ENCODE measurements at places on chromosomes 11 and 22.

DNA sequence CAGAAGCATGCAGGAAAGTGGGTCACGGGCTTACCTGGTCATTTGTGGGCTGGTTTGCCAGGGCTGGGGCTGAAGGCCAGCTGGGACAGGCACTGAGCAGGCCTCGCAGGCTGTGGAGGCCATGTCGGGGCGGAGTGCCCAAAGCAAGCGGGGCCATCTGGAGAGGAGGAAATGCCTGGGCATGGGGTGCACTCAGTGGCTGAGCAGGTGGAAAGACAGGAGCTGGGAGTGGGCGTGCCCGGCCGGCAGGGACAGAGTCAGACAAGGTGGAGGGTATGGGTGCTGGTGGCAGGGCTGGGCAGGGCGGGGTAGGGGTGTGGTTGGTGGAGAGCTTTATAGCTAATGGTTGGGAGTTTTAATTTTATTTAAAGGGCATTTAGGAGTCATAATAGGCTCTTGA is 27.4 kb downstream of the DAGLA start:
- no peak for DNase-seq

DNA sequence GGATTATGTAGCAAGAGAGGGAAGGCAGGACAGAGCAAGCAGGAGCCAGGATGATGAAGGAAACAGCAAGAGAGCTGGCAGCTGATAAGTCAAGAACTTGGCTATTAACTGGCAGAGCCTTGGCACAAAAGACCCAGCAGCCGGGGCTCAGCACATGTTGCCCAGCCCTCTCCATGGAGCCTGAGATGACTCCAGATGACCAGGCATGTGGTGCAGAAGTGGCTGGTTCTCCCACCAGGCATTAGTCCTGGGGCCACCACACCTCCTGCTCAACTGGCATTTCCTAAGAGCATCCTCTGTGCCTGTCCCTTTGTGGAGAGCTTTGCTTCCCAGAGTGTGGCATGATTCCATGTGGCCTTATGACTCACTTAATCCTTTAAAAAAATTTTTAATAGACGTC is 522.6 kb downstream of the MN1 start:
- no peak for DNase-seq

- no peak for DNase-seq
Measured at GRCh38 chr11:19772480-19772879, 59.8 kb downstream of the NAV2 start.

DNA sequence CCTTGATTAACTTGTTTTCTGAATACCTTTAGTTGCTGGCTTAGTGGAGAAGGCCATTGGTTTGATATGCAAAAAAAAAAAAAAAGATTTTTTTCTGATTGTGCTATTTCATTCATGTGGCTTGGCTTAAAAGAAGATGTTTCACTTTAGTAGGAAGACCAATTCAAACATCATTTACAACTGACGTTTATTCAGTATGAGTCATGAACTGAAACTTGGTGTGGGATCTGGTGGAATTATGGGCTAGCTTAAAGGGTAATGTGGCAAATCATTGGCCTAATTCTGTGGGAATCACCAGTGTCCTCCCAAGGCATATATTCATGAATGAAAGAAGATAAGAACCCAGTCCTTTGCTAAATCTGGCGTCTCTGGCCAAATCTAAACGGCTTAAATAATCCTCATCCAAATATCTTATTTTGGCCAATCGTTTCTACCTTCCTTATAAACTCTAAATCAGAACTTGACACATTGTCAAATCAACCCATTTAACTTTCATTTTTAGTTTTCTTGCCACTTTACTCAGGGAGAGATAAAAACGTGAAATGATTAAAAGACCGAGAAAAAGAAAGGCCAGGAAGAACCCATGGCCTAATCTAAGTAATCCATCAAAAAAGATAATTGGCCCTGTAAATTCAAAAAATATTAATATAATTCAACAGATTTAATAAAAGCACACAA is 77.0 kb downstream of the DDIAS start:
- DNase-seq, result no peak

GRCh38 chr11:111066846-111067245 is 178.7 kb upstream of the POU2AF2 start:
- no peak for DNase-seq

GRCh38 chr11:82676483-82677094 is 57.1 kb downstream of the FAM181B start:
- DNase-seq, result no peak

DNA sequence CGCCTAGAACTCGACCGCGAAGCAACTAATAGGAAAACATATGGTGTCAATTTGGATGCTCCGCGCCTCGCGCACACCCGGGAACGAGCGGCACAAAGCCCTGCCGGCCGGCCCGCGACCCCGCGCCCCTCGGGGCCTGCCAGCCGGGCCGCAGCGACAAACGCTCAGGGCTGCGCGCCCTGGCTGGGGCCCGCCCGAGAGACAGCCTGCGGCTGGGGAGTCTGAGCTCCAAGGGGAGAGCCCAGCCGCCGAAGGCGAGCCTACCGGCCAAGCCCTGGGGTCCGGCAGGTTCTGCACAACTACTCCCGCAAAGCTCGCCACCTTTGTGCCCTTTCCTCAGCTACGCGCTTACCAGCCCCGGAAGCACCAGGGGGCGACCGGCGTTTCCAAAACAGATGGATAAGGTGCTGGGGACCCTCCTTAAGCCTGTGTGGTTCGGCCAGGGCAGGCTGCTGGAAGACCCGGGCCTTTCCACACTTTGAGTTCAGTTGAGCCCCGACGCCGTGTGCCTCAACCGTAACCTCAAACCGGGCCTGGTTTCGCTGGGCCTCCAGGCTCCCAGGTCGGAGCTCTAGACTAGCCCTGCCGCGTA is 6.0 kb downstream of the PAX6 start:
- DNase-seq, result no peak

- no peak for DNase-seq
Measured at GRCh38 chr11:95123556-95123955, 33.9 kb downstream of the ENDOD1 start.

GRCh38 chr11:65894034-65894591 is 3.6 kb downstream of the CCDC85B start:
- no peak for DNase-seq

DNA sequence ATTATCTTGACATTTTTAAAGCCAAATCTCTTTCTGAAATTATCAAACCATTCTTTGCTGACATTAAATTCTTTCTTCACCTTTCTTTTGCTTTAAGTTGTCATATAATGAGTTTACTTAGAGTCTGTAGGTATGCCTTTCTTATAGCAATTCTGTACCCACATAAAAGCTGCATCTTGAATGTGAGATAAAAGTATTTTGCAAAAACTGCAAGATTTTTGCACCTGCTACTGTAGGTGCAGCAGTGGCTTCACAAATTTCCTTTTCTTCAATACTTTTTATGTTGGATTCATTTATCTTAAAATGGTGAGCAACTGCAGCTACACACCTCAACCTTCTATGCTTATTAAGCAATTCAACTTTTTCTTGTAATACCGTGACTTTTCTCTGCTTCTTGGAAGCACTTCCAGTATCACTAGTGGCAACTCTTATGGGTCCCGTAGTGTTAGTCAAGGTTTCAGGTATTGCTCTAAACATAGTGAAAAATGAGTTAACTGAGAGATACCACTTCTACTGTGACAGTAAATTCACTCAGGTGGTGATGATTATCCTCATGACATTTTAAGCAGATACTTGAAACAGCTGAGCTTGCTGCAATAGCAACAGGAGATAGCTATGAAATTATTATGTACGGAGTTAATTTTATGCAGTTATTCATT is 18.8 kb downstream of the ZFP91 start:
- DNase-seq, result no peak

GRCh38 chr22:48320683-48321451 is 1506.8 kb downstream of the BRD1 start:
- DNase-seq, result no peak

GRCh38 chr11:63766531-63767235 is 1.9 kb downstream of the ZFTA start:
- DNase-seq, result no peak

DNA sequence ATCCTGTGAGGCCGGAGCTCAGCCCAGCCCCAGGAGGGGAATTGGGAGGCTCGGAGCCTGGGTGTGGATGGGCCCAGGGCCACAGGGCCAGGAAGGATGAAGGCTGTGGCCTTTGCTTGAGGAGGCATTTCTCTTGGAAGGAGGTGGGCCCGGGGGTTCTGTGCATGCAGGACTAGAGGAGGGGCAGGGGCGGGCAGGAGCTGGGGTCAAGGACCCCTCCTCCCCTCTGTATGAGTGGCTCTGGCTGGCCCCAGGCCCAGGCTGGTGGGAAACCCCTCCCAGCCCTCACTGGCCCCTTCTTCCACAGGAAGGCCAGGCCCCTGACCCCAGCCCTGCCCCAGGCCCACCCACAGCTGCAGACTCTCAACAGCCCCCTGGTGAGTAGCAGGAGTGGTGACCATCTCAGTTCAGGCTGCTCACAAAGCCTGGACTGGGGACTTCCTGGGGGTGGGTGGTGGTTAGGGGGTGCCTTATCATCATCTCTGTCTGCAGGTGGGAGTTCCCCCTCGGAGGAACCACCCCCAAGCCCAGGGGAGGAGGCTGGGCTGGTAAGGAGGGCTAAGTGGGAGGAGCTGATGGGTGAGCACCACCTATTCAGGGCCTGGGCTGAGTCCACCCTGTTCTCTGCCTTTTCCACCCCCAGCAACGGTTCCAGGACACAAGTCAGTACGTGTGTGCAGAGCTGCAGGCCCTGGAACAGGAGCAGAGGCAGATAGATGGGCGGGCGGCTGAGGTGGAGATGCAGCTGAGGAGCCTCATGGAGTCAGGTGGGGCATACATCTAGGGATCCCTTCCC is 6.0 kb downstream of the KCNK7 start:
- no peak for DNase-seq

DNA sequence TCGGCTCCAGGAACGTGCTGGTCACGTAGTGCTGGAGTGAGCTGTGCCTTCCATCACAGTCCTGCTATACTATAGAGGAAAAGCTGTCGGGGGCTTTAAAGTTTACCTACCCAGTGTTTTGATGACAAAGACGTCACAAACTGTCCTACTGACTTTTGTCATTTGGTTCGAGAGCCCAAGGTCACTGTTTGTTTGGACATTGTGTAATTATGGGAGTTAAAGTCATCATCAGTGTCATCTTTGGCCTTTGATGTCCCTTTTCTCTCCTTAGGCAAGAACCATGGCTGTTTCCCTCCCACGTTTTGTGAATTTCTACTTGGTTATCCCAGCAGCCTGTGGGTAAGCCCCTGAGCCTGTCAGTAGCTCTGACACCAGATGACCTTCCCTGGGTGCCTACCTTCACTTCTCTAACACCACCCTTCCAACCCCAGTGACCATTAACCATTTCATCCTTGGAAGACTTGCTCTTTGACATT is 59.3 kb downstream of the SLC1A2 start:
- DNase-seq, result no peak

- DNase-seq, result no peak
Measured at GRCh38 chr11:88404932-88405710, 67.6 kb upstream of the CTSC start.

DNA sequence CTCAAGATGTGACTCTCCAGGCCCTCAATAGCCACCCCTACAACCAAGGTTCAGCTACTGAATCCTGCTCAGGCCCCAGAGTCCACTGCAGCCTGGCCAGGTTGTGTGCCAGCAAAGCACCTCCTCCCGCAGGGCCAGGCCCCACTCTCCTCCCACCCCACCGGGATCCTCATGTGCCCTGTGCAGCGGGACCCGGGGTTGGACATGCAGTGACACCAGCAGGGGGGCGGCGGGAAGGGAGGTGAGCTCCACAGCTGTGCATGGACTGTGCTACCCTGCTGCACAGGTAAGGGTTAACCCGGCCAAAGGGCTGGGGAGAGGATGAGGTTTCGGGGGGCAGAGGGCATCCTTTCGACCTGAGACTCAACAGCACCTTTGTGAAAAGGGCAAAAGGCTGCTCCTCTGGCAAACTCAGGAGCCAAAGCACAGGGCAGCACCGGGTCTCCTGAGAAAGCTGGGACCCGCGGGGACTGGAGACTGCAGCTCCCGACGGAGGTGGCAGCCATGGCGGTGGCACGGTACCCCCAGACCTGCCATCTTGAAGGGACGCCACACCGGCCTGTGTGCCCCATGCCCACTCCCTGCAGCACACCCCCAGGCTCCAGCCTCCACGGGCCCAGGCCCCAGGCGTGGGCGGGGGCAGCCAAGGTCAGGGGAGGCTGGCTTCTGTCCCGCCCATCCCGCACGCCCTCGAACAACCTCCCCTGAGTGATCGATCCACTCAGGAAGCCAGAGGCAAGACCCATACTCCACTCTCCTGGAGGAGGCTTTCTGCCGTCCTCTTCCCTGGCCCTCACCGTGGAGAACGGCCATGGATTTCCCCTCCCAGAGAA is 10.6 kb downstream of the PLXNB2 start:
- no peak for DNase-seq

- no peak for DNase-seq
Measured at GRCh38 chr11:64059339-64060140, 23.8 kb downstream of the FLRT1 start.

GRCh38 chr22:49855251-49855911 is 1.7 kb downstream of the ZBED4 start:
- no peak for DNase-seq

DNA sequence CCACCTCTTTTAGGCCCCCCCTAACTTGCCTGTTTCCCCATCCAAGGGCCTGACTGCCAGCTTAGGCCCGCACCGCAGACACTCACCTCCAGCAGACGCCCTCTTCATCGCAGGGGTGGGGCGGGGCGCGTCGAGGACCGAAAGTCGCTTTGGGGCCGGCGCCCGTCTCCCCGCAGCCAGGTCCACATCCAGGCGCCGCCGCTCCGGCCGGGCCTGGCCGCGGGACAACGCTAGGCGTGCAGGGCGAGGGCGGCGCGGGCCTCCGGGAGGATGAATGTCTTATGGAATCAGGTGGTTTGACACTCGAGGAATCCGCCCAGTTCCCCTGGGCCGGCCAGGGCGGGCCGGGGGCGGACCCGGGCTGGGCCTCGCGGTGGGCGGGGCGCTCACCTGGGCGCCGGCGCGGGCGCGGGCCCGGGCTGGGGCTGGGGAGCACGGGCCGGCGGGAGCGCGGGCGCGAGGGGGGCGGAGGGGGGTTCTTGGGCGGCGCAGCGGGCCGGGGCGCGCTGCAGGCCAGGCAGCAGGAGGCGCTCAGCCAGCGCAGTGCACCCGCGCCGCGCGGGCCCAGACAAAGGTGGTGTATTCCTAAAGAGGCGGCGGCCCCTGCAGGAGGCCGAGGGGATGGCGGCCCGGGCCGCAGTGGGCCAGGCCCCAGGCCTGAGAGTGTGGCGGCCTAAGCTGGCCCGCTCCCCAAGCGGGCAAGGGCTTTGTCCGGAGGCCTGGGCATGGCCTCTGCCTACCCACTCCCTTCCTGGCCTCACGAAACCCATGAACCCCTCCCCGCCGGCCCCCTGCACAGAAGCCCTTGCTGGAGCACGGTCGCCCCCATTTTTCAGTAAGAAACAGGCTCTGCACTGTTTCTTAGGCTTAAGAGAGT is 177.6 kb downstream of the IGLL1 start:
- DNase-seq, result peak; percentile 59

GRCh38 chr11:77435972-77436371 is 37.9 kb downstream of the PAK1 start:
- DNase-seq, result no peak

- no peak for DNase-seq
Measured at GRCh38 chr11:78216571-78217287, 28.0 kb downstream of the USP35 start.

- no peak for DNase-seq
Measured at GRCh38 chr11:120527111-120527761, 15.7 kb downstream of the GRIK4 start.
